ENCODE measurements at places on chromosomes 7 and 10.

- no peak for DNase-seq
Observed at GRCh38 chr10:77833225-77833624, 93.3 kb downstream of the DLG5 start.

- DNase-seq, result no peak
Observed at GRCh38 chr7:88668591-88668990, 90.9 kb upstream of the ZNF804B start.

- DNase-seq, result no peak
Observed at GRCh38 chr10:103881416-103882284, 26.3 kb upstream of the SH3PXD2A start.

GRCh38 chr7:20241194-20241910, 24.2 kb upstream of the MACC1 start:
- peak; percentile 99 for DNase-seq

- DNase-seq, result no peak
Observed at GRCh38 chr7:104973227-104973626, 40.8 kb upstream of the KMT2E start.

DNA sequence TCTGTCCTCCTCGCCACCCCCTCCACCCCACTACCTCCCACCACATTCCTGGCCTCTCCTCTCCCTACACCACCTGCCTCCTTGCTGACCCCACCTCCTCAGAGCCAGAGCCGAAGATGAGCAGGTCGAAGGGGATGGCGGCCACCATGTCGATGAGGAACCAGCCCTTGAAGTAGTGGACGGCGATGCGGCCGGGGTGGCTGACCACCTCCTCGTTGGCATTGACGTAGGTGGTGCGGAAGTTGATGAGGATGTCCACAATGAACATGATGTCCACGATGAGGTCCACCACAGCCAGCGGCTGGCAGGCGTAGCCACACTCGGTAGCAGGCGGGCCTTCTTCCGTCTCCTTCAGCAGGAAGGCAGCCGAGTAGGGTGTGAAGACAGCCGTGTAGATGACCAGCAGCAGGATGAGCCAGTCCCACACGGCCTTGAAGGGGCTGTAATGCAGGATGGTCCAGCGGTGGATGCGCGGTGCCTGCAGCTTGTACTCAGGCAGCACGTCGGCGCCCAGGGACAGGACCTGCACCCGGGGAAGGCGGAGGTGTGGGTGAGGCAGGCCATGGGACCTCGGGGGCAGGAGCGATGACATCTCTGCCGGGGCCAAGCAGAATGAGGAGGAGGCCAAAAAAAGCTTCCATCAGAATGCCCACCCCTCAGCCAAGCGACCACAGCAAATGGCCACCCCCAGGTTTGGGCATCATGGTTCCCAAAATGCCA, 25.6 kb downstream of the KCNH2 start:
- DNase-seq, result no peak

DNA sequence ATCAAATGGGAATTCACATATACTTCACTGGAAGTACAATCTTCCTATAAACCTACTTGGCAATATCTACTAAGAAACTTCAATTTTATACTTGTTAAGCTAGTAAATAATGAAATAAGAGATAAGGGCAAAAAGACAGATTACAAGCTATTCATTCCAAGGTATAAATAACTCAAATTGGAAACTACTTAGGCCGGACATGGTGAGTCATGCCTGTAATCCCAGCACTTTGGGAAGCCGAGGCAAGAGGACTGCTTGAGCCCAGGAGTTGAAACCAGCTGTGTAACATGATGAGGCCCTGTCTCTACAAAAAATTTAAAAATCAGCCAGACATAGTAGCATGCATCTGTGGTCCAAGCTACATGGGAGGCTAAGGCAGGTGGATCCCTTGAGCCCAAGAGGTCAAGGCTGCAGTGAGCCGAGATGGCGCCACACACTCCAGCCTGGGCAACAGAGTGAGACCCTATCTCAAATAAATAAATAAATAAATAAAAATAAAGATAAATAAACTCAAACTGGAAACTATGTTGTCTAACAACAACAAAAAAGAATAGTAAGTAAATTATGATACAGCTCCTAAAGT, 37.6 kb downstream of the ARHGAP21 start:
- DNase-seq, result peak; percentile 36

DNA sequence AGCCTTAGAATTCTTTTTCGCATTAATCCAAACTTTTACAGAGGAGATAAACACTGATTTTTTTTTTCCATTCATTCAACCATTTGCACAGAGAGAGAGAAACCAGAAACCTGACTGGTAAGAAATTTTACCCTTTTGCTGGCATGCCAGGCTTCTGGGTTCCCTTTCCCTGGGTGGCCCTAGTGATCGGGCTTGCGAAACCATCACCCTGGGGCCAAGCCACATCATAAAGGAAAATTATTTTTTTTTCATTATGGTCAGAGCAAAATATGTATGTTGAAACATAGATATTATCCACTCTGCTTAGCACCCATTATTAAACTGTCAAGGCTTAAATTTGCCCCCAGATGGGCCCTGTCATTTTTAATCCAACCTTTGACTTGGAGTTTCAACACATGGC, 55.4 kb upstream of the INHBA start:
- no peak for DNase-seq

GRCh38 chr7:79952399-79952798, 182.2 kb upstream of the GNAI1 start:
- DNase-seq, result no peak

DNA sequence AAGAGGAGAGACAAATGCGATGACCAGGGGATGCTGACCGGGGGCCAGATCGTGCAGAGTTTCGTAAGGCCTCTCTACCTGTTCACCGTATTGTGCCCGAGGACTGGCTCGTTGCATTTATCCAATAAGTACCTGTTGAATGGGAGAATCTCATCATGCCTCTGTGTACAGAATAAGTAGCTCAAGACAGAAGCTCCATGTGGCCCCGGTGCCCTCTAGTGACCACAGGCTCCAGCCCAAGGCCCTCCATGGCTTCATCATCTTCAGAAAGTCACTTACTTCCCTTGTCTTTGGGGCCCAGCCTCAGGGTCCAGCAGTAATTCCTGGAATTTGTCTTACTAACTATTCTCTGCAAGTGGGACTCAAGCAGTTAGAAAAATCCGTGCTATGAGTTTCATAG, 151.0 kb downstream of the CHN2 start:
- peak; percentile 8 for DNase-seq

- no peak for DNase-seq
Observed at GRCh38 chr10:2618690-2619089, 448.7 kb upstream of the PFKP start.

DNA sequence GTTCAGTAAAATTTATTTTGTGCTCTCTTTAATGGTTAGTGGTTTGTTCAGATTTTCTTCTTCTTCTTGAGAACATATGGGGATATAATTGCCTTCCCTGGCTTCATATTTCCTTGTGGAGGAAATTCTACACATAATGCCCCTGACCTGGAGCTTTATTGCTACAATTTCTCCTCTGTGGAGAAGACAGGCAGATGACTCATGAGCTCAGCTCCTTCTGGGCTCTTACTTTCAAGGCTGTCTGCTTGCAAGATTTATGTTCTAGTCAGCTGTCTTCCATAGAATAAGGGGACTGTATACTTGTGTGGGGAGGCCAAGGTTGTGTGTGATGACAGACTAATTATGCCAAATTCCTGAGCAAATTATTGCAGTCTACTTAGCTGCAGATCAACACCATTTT, 1.6 kb downstream of the LRRD1 start:
- peak; percentile 39 for DNase-seq

DNA sequence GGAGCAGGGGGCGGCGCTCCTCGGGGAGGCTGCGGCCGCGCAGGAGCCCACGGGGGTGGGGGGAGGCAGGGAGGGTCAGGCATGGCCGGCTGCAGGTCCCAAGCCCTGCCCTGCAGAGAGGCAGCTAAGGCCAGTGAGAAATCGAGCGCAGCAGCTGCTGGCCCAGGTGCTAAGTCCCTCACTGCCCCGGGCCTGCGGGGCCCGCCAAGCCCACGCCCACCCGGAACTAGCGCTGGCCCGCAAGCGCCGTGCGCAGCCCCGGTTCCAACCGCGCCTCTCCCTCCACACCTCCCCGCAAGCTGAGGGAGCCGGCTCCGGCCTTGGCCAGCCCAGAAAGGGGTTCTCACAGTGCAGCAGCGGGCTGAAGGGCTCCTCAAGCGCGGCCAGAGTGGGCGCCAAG, 28.3 kb upstream of the TES start:
- DNase-seq, result no peak

DNA sequence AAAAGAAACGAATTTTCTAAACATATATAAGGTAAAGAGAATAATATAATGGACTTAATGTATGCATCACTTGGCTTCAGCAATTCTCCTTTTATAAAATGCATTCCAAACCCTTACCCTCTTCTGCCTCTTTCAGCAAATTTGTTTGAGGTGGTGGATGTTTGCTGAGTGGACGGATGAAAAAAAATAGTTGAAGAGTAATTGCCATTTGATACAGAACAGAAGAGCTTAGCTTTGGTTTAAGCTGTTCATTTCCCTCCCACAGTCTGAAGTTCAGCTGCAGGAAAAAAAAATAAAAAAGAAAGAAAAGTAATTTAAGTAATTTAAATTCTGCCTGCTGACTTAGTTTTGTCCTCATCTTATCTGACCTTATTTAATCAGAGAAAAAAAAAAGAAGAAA, 138.6 kb downstream of the GALNT17 start:
- no peak for DNase-seq

DNA sequence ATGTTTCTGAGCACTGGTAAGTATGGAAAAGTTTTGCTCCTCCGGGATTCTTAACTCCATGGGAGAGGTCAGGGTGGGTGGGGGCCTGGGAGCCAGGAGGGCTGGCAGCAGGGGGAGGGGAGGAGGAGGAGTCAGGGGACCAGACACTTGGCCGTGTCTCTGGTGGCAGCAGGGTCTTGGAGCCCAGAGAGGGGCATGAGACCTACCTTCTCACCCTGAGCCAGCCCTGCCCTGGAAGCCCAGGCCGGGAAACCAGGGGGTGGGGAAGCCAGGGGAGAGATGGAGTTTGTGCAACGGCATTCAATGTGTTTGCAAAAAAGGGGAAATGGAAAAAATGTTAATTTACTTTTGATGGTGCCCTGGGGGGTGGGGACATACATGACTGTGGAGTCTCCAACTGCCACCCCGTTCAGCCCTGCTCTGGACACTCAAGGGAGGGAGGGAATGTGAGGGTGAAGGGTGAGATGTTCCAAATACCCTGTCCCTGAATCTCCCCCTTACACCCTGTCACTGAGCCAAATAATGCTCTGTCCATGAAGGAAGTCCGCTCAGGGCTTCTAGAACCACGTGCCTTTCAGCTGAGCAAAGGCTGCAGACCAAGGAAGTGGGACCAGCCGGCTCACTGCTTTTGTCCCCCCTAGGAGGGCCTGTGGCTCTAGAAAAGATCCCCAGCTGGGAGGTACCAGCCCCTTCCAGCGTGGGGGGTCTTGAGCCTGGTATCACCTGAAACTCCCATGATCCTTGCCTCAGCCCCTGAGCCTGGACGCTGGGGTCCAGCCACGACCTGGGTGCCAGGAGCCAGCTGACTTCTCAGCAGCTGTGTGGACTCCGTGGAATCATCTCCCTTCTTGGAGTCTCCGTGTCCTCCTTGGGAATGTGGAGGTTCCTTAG, 48.3 kb downstream of the TMEM270 start:
- DNase-seq, result no peak

DNA sequence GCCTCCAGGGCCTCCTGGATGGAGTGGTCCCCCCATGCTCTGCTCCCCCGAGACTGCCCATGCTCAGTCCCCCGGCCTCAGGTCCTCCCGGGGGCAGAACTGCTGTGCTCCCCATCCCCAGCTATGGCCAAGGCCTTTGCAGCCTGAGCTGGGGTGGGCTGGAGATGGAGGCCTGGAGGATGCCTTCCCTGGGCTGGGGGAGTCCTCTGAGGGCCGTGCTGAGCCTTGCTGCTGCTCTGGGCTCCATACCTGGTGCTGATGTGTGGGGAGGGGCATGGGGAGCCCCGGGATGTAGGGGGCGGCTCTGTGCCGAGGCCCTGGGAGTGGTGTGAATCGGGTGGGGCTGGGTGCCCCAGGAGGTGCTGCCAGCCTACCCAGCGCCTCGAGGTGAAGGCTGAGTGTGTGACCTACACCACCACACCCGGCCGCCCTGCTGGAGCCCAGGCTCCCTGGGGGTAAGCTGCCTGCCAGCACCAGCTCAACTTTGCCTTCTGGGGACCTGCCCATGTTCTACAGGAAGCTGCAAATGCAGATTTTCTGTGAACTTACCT, 109.5 kb downstream of the UNCX start:
- DNase-seq, result no peak

DNA sequence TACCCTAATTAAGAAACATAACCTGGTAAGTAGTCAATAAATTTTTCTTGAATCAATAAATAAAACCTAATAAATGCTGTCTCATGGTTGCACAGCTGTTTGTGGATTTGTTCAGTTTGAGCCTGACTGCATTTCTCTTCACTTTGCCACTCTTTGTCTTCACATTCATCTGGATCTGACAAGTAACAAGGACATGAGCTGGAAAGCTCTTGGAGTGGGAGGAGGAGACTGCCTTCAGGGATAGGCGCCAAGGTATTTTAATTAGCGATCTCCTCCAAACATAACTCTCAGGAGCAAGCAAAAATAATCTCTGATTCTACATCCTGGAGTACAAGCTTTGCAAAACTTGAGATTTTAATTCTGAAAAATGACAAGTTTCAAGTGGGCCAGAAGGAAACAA, 251.0 kb downstream of the BMPER start:
- peak; percentile 90 for DNase-seq

DNA sequence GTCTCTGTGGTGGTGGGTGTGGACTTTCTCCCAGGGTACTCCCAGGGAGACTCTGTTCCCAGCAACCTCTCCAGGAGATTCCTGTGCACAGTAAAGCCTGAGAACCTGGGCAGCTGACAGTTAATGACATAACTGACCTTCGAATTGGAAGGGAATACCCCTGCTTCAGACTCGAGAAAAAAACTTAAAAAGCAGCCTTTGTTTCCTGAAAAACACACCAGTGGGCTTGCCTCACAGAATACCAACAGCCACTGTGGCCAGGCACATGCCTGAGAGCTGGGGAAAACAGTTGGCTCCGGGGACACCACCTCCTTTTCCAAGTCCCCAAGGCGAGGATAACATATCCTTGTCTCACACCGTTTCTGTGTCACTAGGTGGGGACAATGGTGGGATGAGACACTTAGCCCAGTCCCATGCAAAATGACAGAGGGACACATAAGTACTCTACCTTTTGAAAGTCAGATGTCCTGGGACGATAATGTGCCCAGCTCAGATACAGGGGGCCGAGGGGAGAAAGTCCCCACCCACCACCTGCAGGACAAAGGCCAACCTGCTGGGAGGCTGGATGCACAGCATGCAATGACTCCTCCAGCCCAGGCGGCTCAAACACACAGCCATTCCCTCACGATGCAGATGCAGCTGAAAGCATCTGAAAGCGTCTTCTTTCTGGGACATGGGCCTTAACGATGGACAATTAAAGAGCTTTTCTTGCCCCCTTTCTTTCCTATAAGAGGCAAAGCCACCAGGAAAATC, 65.6 kb downstream of the HIPK2 start:
- DNase-seq, result no peak

GRCh38 chr7:38027884-38028455, 107.5 kb downstream of the EPDR1 start:
- peak; percentile 1 for DNase-seq

- DNase-seq, result no peak
Observed at GRCh38 chr7:95433952-95434556, 774 bp downstream of the PON2 start.

- DNase-seq, result no peak
Observed at GRCh38 chr7:144821067-144821466, 14.8 kb downstream of the TPK1 start.

- DNase-seq, result no peak
Observed at GRCh38 chr7:95817866-95818640, 45.7 kb downstream of the DYNC1I1 start.

- no peak for DNase-seq
Observed at GRCh38 chr7:103902917-103903316, 86.5 kb downstream of the RELN start.

All from AG10803 (cell line).